ENCODE measurements at places on chromosomes 7 and 10.

- no peak for DNase-seq
Measured at GRCh38 chr7:141840708-141841107, 577 bp downstream of the PRSS37 start.

GRCh38 chr7:103632005-103632639, 186.1 kb upstream of the SLC26A5 start:
- DNase-seq = no peak

DNA sequence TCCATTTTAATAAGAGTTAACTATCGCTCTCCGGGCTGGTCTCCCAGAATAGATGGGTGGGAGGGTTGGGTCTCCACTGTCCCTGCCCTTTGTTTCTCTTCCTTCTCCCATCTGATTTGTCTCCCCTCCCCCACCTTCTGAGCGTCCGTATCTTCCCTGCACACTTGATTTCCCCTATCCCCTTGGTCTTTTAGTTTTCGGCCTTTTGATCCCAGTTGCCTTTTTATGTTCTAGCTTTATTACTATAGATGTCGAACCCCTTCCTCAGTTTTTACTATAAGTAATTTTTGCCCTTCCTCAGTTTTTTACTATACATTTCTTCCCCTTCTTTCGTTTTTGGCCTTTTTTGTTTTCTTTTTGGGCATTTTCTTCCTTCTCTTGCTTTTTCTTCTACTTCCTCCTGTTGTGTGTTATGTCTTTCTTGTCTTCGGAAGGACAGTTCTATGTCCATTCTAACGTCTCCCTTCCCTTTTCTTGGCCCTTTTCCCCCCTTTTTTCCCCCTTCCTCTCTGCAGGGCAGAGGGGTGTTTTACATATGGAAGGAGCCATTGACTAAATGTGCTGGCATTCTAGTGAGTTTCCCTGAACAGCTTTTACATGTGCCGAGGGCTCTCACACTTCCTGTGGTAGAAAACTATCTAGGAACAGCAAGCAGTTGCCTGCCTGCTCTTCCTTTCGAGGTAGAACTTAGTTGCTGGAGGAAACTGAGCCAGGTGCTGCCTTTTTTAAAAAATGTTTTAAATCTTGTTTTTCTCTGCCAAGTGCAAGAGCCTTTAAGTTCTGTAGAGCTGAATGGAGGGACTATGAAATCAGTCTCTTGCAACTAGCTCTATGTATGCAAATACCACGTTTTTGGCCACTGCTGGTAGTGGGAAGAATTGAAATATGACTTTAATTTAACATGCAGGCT, 2.8 kb downstream of the TET1 start:
- no peak for DNase-seq

DNA sequence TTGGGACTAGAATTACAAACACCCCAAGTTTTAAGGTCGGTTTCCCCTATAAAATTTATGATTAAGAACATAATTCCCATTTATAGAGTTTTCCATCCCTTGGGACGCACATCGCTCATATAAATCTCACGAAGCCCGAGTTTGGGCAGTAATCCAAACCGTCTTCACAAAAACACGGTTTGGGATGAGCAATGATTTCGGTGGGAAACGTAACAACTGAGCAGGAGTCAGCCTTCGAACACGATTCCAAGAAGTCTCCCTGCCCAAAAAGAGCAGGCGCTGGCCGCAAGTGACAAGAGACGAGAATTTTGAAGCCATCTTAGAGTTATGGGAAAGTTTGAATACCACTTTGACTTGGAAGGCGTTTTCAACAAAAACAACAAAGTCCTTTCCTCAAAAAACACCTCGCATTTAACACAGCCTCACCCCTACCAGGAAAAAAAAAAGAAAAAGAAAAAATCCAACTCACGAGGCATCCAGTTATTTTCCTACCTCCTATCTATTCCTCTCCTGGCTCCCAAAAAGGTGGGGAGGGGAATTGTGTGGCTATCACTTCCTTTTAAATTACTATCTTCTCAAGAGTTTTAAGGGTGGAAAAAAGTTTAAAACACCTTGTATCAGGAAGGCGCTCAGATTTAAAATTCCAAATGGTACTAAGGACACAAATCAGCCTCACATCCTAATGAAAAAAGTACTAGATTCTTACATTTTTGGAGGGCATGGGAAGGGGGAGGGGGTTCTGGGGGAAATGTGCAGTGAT, 1.6 kb downstream of the SEPHS1 start:
- DNase-seq = no peak

DNA sequence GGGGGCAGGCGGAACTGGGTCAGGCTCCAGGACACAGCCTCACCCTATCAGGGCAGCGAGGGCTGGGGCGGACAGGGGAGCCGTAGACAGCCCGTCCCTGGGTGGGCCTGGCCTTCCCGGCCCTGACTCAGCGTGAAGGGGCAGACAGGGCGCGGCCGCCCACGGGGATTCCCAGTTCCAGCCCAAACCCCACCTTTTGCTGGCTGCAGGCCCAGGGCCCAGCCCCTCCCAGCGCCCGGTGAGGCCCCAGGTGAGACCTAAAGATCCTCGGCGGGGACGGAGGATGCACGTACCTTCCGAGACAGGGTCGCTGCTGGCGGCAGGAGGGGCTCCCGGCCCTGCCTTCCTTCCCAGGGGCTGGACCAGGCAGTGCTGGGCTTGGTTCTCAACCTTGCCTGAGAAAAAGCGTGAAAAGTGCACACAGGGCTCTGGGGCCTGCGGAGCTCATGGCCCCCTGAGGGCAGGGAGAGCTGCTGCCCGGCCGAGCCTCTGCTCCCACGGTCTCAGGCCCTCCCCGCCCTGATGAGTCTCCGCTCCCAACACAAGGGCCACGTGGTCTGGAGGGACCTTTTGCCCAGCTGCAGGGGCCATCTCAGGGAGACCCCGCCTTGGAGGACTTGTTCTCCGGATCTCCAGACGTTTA, 43.9 kb upstream of the DNAJB6 start:
- no peak for DNase-seq

DNA sequence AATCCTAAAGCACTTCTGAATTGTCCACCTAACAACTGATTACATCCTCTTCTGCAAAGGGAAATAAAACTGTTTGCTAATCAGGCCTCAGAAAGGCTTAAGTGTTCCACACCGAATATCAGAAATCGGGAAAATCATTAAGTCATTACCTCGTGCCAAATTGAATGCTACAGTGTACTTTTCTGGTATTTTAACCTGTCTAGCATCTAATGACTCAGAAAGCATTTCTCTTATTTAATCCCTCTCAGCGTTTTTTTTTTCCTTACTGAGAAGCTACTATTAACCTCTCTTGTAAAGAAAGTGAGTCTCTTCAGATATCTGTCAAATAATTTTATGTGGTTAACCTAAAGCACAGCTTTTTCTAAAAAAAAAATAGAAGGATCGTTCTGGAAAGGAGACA, 28.6 kb downstream of the VIM start:
- DNase-seq = no peak

GRCh38 chr10:90775351-90776028, 82.3 kb downstream of the HTR7 start:
- DNase-seq = no peak

DNA sequence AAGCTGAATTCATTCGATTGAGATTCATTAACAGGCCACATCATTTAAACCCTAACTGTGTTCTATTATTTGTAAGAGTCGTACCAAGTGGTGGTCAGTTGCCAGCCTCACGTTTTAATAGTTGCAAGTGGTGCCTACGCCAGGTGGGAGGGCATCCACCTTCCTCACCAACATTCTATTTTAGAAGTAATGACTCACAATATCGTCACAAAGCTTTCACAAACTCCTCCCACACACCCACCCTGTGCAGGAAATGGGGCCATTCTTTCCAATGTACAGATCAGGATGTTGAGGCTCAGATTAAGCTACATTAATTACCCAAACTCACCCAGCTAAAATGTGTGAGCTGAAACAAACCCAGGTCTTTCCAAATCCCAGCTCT, 77.3 kb upstream of the SAMD8 start:
- DNase-seq = no peak

DNA sequence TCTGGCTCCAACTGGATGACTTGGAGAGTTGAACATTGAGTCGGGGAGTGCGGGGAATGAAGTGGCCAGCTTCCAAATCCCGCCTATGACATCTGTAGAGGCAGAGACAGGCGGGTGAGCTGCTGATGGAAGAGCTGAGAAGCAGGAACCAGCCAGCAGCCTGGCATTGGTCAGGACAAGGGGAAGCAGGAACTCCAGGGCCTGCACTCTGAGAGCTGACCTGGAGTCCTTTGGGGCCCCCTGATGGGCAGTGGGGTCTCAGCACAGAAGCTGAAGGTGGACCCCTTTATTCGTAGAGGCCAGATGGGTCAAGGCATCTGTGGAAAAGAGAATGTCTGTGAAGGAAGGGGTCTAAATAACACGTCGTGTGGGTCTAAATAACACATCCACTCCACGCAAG, 57.0 kb downstream of the SEC61G start:
- no peak for DNase-seq

DNA sequence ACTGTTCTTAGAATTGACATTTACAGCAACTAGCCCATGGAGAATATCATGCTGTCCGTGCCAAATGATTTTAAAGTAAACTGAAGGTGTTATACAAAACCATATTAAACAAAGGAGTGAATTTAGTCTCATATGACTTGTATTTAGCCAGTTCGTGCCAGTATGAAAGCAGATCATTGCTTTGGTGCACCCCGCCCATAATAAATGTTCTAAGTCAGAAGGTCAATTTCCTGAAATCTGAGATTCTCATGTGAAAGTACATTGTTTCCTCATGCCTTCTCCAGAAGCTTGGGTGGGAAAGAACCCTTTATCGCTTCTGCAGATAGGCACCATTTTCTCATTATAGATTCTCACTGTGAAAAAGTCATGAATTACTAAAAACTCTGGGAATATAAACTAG, 106.4 kb downstream of the CAMK1D start:
- no peak for DNase-seq

DNA sequence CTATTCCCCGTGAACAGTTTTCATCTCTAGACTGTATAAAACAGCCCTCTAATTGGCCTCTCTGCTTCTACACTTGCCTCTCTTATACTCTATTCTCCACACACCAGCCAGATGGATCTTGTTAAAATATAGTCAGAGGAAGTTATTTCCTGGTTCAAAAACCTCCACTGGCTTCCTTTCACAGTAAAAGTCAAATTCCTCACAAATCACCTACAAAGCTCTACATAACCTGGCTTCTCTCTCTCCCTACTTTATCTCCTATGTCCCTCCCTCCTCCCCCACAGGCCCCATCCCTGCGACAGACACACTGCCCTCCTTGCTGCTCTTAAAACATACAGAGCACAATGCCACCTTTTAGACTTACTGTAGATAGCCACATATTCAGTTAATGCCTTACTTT, 60.1 kb downstream of the TPK1 start:
- DNase-seq = no peak

DNA sequence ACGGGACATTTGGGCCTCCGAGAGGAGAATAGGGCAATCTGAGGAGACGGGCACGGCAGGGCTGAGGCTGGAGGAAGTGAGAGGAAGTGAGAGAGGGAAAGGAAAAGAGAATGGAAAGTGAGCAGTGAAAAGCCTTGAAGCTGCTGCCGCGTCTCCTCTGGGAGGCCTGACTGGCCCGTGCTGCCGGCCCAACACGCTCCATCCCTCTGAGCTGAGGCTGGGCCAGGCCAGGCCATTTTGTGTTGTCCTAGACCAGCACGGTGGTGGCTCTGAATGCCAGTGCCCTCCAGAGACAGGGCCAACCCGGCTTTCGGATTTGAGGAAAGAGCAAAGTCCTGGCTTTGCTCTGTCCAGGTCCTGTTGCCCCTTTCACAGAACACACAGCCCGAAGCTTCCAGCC, 361.1 kb upstream of the SHH start:
- DNase-seq = no peak

DNA sequence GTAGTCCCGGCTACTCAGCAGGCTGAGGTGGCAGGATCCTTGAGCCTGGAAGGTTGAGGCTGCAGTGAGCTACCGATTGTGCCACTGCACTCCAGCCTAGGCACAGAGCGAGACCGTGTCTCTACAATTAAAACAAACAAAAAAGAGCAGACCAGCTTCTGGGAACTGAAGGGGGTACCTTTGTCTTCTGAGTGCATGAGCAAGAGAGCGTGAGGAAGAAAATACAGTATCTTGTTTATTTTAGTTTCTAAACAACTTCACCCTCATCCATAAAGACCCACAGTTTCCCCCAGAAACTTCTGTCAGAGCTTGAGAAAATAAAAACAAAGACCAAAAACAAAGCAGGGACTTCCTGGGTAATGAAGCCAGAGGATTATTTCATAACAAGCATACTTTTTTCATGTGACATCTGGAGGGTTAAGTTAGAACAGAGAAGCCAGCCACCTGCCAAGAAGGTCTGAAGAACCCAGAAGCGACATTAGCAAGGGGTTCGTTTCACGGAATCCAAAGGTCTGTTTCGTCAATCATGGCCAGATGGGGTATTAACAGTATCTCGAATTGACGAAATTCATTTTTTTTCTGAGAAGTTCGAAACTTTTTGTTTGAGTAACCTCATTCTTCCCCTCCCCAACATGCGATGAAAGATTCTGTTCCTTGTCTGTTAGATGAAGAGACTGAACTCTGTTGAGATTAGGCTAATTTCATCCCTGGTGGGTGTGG, 10.2 kb upstream of the IL2RA start:
- DNase-seq = no peak

DNA sequence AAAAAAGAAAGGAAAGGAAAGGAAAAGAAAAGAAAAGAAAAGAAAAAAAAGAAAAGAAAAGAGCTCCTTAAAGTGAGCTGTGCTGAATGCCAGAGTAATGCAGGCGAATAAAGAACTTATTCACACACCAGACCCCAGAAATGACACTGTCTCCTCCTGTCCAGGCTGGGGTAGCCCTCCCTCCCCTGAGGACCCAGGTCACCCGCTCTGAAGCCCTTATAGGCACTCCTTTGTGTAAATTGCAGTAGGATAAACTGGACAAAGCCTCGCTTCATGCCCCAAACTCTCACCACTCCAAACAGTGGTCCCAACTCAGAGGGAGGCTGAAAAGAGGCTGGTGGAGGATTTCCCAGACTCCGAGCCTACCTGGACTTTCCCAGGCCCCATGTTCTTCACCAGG, 46.3 kb downstream of the PKD1L1 start:
- no peak for DNase-seq

GRCh38 chr10:86402283-86402941, 35.8 kb upstream of the GRID1 start:
- DNase-seq = no peak

- DNase-seq = no peak
Measured at GRCh38 chr10:73182568-73182967, 14.6 kb downstream of the FAM149B1 start.

GRCh38 chr10:62083412-62084267, 182.1 kb downstream of the ARID5B start:
- no peak for DNase-seq

GRCh38 chr7:135327458-135327857, 93.8 kb downstream of the STRA8 start:
- no peak for DNase-seq

DNA sequence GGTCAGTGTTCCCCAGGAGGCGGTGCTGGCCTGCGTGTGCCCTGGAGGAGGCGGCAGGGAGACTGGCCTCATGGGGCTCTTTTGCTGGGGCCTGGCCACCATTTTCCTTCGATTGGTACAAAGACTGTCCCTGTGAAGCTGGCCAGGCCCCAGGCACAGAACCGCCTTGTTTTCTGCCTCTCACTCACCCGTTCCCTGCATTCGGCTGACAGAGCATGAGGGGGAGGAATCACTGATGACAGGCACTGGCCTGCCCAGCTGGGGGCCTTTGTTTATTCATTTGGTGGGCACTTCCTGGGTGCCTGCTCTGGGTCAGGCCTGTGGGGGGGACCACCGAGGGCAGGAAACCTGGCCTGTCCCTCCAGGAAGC, 139.2 kb downstream of the FAM53B start:
- DNase-seq = no peak

All from HS-27A (cell line).